ENCODE measurements at places on chromosomes 13 and 19.

- no peak for DNase-seq
These were observed 45.0 kb downstream of the SLC15A1 start for GRCh38 chr13:98707281-98707999.

DNA sequence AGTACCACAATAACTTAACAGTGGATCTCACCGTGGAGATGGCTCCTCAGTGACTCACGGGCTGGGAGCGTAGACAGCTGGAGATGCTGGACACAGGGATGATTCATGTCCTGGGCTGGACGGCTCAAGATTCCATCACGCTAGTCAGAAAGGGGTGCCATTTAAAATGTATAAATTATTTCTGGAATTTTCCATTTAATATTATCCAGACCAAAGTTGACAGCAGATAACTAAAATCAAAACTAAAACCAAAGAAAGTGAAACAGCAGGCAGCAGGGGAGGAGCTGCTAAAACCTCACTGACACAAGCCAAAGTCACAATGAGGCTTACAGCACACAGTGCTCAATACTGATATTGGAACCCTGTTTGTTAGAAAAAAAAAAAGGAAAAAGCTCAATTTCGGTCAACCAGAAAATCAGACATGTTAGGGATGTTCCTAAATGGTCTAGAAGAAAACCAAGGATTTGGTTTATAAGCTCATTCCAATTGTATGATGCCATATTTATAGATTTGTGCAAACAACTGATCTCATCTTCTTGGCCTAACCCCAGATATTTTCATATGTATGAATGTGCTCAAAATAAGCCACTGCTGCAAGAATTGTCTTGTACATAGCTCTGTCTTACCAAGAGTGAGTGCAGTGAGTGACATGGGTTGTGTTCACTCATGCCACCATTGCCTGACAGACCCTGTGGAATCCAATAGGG, 111.8 kb downstream of the SACS start:
- DNase-seq = peak; percentile 83

- DNase-seq = no peak
These were observed 525 bp downstream of the CARS2 start for GRCh38 chr13:110705356-110705825.

DNA sequence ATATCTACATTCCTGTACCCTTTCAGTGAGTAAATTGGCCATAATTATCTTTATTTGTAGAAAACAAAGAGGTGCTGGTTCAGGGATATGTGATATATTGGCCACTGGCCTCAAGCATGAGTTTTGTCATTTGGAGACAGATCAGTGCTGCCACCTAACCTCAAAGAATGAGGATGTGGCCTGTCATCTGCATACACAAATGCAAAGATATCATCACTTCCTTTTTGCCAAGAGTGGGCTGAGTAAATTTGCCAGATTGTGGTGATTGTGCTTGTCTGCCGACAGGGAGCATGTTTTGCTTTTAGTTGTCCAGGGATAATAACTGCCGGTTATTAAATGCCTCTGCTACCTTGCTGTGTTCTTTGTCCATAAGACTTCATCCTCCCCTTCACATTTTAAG, 44.2 kb downstream of the WASF3 start:
- peak; percentile 50 for DNase-seq

DNA sequence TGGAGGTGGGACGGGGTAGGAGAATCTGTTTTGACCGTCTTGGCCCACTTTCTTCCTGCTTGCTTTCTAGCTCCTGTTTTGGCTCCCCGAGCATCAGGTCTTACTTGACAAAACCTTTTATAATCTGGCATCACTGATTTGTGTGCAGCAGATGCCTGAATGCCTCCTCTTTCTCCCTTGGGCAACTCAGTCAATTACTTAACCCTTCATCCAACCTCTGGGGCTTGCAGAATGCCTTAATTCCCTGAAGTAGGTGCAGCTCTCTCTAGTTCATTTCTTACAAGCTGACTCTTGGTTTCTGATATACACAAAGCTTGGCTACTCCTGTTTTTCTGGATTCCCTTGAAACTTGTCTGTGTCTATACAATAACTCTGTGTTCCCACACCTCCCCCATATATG, 5.7 kb upstream of the NUP58 start:
- DNase-seq = no peak

DNA sequence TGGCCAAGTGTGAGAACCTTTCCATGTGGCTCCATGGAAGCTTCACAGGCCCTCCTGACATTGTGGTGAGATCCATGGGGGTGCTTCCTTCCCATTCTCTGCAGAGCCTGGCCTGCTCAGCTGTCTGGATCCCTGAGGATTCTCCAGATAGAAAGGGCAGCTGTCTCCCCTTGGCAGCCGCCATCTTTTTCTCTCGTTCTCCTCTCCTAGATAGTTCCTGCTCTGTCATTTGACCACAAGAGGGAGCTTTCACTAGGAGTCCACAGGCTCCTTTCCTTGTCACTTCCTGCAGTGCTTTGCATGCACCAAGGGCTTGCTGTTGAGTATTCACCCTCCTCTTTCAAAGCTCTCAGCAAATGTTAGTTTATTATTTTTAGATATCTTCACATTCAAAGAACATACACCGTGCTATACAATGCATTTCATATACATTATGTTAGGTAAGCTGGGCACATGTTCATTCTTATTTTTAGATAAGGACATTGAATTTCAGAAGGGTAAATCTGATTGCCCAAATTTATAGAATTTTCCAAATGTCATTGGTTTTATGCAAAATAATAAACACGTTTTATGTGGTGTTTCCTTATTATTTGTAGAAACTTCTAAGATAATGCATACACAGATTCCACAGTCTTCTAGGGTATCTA, 133.2 kb downstream of the FRY start:
- DNase-seq = peak; percentile 89

DNA sequence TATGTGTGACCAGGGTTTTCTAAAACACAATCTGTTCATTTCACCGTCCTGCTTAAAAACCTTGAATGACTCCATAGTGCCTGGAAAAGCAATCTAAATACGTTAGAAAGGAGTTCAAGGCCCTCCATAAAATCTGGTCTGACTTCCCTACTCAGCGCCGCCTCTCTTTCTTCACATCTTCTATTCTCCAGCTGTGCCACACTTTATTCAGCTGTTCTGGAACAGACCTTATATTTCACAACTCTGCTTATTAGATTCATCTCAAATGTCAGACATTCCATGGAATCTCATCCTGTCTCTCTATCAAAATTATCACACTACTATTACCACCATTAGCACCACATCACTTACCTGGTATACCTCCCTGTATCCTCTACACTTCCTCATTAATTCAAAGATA, 19.8 kb upstream of the SPART start:
- DNase-seq = no peak

DNA sequence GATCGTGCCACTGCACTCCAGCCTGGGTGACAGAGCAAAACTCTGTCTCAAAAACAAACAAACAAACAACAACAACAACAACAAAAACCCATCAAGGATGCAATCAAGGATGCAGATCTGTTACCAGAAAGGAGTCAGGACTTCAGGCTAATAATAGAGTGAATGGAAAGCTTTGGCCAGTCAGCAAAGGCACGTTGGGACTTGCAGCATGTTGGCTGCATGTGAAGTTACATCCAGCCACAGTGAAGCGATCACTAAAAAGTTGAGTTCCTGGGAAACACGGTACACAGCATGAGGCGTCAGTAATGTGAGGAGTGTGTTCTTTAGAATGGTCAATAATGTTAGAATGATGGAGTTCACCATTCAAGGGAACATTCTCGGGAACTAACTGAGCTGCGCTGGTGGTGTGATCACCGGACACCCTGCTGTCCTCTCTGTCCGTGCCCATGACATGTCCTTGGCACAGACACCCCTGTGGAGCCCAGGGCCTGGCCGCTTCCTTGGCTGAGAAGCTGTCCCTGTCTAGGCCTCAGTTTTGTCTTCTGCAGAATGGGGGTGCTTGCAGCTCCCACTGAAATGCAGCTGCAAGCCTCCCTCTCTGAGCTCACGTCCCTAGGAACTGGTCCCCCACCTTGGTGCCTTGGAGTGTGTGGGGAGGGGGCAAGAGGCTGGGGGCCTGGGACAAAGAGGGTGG, 2.3 kb upstream of the LGALS7B start:
- no peak for DNase-seq

DNA sequence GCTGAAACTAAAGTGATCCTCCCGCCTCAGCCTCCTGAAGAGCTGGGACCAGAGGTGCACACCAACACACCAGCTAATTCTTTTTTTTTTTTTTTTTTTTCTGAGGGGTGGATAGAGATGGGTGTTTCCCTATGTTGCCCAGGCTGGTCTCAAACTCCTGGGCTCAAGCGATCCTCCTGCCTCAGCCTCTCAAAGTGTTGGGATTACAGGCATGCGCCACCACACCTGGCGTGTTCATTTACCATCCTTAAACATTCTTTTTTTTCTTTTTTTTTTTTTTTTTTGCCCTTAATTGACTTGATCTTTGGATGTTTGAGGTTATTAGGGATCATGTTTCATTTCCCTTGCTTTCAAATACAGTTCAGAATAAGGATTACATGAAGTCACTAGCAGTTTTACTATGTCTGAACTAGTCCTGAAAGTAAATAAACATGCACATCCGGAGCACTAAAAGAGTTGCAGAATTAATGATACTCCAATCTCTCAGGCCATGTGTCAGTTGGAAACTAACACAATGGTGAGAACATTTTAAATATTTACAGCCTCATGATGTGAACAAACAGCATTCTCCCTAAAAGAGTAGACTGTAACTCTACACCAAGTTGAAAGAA, 10.2 kb downstream of the UTP14C start:
- no peak for DNase-seq

GRCh38 chr13:44337581-44337980, 36.0 kb upstream of the SERP2 start:
- DNase-seq = no peak

GRCh38 chr19:41726493-41726892, 18.1 kb downstream of the CEACAM5 start:
- no peak for DNase-seq

DNA sequence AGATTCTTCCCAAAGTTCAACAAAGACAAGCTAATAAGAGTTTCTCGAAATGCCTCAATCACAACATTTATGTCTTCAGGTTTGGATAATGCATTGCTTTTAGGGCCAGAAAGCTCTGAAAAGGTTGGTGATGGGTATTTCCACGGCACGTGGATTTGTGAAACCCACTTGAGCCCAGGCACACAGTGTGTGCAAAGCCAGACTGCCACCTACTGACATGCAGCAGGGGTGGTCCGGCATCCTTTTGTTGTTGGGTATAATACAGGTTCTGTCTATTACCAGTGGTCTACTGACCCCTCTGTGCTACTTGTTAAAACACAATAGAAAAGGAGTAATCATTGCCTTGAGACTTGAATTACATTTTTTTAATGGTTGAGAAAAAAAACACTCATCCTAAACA, 225.6 kb downstream of the RAP2A start:
- DNase-seq = peak; percentile 34

- no peak for DNase-seq
These were observed 16.3 kb downstream of the PBX4 start for GRCh38 chr19:19602136-19602712.

- no peak for DNase-seq
These were observed 312 bp downstream of the GSK3A start for GRCh38 chr19:42242069-42242511.

DNA sequence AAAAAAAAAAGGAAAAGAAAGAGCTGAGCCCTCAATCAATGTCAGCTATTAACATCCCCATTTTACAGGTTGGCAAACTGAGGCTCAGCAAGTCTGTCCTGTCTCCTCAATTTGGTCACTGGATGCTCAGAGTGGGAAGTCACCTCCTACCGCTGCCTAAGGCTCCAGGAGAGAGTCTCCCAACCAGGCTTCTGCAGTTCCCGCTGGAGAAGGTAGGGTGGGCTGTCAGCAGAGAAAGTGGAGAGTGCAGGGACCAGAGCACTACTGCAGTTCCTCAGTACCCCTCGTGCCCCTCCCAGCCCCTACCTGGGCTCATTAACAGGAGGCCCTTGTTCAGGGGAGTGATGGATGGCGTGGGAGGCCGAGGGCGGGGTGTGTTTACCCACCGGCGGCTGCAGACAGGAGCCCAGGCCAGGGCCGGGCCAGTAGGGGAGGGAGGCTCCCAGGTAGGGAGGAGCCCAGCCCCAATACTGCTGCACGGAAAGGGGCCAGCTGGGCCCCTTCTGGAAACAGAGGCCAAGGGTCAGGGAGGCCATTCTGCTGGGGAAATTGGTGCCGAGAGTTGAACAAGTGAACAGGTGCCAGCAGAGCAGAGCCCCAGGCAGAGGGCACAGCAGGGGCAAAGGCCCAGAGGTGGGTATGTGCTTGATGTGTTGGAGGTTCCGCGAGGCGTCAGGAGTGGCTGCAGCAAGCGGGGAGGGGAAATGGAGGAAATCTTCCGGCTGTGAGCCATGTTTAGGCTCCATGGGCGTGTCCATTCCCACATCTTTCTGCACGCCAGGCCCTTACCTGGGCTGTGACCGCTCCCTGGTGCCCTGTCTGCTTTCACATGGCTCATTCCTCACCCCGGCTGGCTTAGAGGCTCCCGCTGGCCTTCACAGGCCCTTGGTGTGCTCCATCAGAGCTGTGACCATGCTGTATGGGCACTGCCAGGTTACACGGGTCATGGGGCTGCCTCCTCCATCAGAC, 7.6 kb upstream of the COMP start:
- DNase-seq = no peak

DNA sequence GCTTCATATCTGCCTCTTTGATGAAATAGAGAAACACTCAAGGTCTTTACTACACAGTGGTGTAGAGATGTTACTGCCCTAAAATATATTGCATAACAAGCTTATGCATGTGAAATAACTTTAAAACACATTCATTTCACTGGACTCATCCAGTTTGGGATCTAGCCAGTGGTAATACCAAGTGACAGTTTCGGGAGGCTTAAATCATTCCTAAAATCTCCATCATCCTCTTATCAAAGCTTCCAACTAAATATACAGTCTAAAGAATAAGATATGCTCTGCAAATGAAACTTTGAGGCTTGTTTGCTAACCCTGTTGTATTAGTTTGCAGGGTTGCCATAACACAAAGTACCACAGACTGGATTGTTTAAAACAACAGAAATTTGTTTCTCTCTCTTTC, 52.8 kb downstream of the THSD1 start:
- DNase-seq = no peak

GRCh38 chr19:49363268-49364082, at the start of gene DKKL1:
Gene DKKL1, plus strand, starts transcription at chr19:49363877. Its CDS starts 122 bp downstream, at chr19:49363999.
- peak; percentile 100 for DNase-seq

DNA sequence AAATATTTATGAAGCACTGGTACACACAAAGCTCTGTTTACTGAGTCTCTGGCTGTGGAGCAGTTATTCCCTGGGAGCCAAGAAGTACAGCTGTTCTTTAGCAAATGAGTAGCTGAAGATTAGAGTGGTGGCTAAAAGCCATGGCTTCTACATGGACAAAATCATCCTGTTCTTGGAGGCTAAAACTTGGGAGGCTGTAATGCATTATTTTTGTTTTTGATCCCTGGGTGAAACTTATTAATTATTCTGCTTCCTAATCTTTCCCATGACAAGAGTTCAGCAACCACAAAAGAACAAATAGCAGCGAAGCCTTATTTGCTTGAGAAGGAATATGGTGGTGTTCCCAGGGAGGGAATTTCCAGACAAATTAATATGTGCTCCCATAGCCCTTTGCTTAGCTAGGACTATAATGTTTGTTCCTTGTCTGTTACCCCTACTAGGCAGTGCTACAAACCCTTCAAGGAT, 109.5 kb downstream of the DCT start:
- peak; percentile 22 for DNase-seq

GRCh38 chr19:16778796-16779411, 50.3 kb upstream of the SIN3B start:
- peak; percentile 83 for DNase-seq
